ENCODE measurements at places on chromosomes 11 and 22.

DNA sequence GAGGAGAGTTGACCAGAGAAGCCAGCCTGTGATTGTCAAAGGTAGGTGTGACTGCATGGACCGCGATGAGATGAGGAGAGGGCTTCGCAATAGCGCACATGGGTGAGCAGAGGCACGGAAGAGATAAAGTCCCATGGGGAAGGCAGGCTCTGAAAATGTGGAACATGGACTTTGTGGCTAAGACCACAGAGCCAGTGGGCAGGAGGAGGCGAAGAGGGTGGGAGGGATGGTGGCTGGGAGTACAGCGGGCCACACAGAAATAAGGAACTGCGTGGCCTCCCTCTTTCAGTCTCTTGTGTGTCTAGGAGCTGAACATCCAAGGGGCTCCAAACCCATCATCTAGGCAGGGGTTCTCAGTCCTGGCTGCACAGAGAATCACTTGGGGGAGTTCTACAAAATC lies 98.6 kb downstream of the TENM4 start:
- no peak for DNase-seq

- DNase-seq, result no peak
These were observed 19.7 kb downstream of the CXCR5 start for GRCh38 chr11:118903204-118904015.

DNA sequence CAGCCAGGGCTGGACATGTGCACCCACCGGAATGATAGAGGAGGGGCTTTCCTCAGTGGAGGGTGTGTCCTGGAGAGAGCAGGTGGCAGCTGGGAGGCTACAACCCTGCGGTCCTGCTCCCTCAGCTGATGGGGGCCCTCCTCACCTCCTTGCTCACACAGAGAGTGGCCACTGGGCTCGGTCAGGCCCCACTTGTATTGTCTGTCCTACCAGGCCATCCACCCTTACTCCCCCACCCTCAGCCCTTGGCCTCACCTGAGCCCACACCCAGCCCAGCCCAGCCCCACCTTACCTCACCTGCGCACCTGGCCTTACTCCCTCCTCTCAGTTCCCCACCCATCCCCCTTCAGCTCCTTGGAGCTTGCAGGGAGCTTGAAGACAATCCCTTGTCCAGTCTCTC lies 3.1 kb downstream of the TRPM5 start:
- DNase-seq, result no peak

DNA sequence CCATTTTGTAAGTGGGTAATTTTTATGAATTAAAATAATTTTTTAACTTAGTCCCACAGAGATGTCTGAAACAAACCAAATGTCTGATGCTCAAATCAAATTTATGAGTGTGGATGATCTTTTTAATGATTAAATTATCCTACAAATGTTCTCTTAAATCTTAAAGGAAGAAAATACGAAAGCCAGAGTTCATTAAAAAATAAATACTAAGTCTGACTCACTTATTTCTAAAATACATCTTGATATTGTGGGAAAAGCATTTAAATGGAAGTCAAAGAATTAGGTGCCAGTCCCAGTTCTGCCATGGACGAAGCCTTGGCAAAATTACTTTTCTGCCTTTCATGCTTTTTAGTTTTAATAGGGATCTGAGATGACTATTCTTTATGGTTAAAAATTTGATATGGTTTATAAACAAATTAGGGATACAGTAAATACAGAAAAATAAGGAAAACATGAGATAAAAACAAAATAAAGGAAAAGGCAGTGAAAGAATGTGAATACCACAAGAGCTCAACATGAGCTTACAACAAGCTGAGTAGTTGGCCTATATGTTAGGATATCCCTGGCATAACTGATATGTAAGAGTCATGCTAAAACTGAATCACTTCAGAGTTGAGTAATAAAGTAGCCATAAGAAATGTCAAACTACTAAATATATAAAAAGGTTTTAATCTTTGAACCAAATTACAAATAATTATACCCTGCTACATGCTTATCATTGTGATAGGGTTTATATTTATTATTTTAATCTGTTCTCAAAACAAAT lies 9.2 kb downstream of the CCDC34 start:
- DNase-seq, result peak; percentile 47

DNA sequence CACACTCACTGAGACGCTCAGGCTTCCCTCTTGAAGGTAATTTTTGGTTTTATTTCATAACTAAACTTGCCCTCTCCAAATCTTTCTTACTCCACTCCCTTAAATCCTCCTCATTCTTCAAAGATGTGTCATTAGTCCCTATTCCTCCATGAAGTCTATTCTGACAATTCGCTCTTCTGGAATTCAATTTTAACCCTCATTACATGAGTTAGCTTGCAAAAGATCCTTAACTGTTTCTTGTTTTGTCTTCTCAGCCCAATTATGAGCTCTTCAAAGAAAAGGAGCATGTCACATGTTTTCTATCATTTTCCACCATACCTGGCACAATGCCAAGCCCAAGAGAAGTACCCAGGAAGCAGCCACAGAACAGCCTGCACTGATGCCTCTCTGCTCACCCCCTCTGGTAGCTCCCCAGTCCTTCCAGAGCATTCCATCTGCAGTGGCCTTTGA lies 13.0 kb downstream of the GALNT18 start:
- no peak for DNase-seq

Measured in hepatic stellate cell (primary cell).